ENCODE measurements at places on chromosomes 12 and 14. TPM values are rescaled to one million over a fixed set of nuclear protein-coding genes. Genes with fewer than 3 reads are reported as not detected.

The IRAK3 gene
- 31.8 TPM for total RNA-seq

The INHBE gene
- not detected for total RNA-seq

The OR6C2 gene
- not detected for total RNA-seq

The WIF1 gene
- total RNA-seq: not detected

The CCDC63 gene
- not detected for total RNA-seq

The COCH gene
- total RNA-seq: 4.5 TPM

The PRB2 gene
- not detected for total RNA-seq

The RTL1 gene
- not detected for total RNA-seq

The TAS2R19 gene
- total RNA-seq: 7.3 TPM

The NGB gene
- total RNA-seq: not detected

The ATP23 gene
- 13.5 TPM for total RNA-seq

The RNASE2 gene
- not detected for total RNA-seq

The WDHD1 gene
- 3.1 TPM for total RNA-seq

The RNF31 gene
- total RNA-seq: 78.7 TPM

The TSHR gene
- not detected for total RNA-seq

The MAP1LC3B2 gene
- not detected for total RNA-seq

The DHRS4 gene
- total RNA-seq: 49.2 TPM

The HCFC2 gene
- total RNA-seq: 29.7 TPM

The RASSF3 gene
- total RNA-seq: 16.3 TPM

The GIT2 gene
- total RNA-seq: 62.9 TPM

The PROX2 gene
- not detected for total RNA-seq

The SPX gene
- 1.6 TPM for total RNA-seq

The PLD4 gene
- total RNA-seq: not detected

The CABP1 gene
- 0.21 TPM for total RNA-seq

The GPR84 gene
- not detected for total RNA-seq

The ASPG gene
- 2.8 TPM for total RNA-seq
